LoVo (cell line): ENCODE measurements at places on chromosomes 1 and 21.

DNA sequence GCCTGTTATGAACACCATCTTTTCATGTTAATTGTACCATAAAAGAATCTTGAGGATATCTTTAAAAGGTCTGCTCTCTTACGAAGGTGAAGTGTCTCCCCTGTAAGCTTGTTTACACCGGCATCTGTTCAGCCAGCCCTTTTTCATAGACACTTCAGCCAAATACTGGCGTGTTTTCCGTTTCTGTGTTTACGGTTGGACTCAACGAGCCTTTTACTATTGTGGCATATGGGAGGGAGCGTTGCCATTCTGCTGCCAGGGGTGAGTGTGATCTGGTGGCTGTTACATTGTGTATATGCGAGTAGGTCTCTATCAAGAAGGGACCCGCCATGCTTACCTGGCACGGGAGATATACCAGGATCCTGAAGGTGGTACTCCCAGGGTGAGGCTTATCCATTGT lies 433.8 kb downstream of the CAMTA1 start:
- no peak for DNase-seq

DNA sequence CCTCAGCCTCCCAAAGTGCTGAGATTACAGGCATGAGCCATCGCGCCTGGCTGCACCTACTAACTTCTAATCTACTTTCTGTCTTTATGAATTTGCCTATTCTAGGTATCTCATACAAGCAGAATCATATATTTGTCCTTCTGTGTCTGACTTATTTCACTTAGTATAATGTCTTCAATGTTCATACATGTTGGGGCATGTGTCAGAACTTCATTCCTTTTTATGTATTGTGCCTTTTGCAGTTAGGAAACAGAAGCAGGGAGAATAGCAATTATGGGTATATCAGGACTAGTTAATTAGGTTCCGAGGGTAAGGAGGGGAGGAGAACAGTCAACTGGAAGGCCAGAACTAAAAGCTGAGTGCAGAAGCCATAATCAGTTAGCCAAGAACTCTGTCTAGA lies 18.0 kb upstream of the NIBAN1 start:
- no peak for DNase-seq

GRCh38 chr21:25390701-25391100 lies 216.6 kb downstream of the MRPL39 start:
- no peak for DNase-seq

DNA sequence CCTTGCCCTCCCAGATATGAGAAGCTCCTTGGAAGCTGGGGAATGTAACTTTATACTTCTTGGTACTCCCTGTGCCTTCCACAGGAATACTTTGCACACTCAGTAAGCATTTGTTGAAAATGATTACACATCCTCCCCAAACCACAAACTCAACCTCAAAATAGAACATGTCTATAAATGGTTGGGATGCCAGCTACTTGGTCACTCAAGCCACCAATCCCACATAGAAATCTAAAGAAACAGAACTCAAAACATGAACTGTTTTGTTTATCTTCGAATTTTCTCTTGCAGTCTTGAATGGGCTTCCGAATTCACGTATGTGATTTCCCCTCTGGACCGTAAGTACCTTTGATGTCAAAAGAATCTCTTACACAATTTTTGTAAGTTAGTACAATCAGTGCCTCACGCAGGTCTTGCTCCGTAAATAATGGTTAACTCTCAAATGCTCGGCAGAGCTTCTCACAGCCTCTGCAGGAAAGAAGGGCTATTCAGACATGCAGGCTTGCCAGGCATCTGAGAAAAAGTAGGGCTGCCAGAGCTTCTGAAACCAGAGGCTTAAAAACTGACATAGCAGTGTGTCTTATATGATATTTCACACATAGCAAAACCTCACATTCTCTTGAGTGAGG lies 26.9 kb downstream of the SORT1 start:
- no peak for DNase-seq
